Activated T-cell treated with anti-CD3 and anti-CD28 coated beads, Interleukin-2, amount 50 U/mL, for 72 hours (primary cell): ENCODE measurements at places on chromosomes 13 and 19. TPM values are rescaled to one million over a fixed set of nuclear protein-coding genes. Genes with fewer than 3 reads are reported as not detected.

RASAL3 gene
- 112 TPM for total RNA-seq

ACOD1 gene
- not detected for total RNA-seq

TFPT gene
- 38.8 TPM for total RNA-seq

PALM3 gene
- total RNA-seq: not detected

ETV2 gene
- 1.7 TPM for total RNA-seq

C3 gene
- total RNA-seq: 1.8 TPM

TNFSF11 gene
- total RNA-seq: 1.6 TPM

CEACAM6 gene
- not detected for total RNA-seq

CABP5 gene
- not detected for total RNA-seq

GRIK5 gene
- 3.8 TPM for total RNA-seq

SIGLEC8 gene
- total RNA-seq: not detected

DCLK1 gene
- not detected for total RNA-seq

SIGLECL1 gene
- total RNA-seq: not detected

ARMC6 gene
- total RNA-seq: 20.4 TPM

SPRED3 gene
- total RNA-seq: 4.2 TPM

SH2D3A gene
- 19.9 TPM for total RNA-seq

ATP4A gene
- not detected for total RNA-seq

ZNF121 gene
- total RNA-seq: 71.2 TPM

SPACA4 gene
- total RNA-seq: not detected

NXNL1 gene
- total RNA-seq: not detected

OR4F17 gene
- not detected for total RNA-seq

PDE4C gene
- total RNA-seq: 0.10 TPM

CDX2 gene
- total RNA-seq: not detected

GPR12 gene
- not detected for total RNA-seq

ZNF135 gene
- total RNA-seq: 1.7 TPM

MYO16 gene
- total RNA-seq: not detected

SHISA2 gene
- 0.07 TPM for total RNA-seq

C1QTNF9B gene
- total RNA-seq: not detected

ZNF665 gene
- 5.6 TPM for total RNA-seq

ATP8B3 gene
- total RNA-seq: 12.1 TPM

SYNE4 gene
- total RNA-seq: 3.3 TPM

CCDC70 gene
- total RNA-seq: 0.22 TPM

SIAH3 gene
- 0.38 TPM for total RNA-seq

VAV1 gene
- 114 TPM for total RNA-seq

RNF225 gene
- 0.58 TPM for total RNA-seq

NTF4 gene
- not detected for total RNA-seq

ZNF160 gene
- 30.4 TPM for total RNA-seq

FRY gene
- total RNA-seq: 7.6 TPM

CYP2B6 gene
- total RNA-seq: not detected

ZNF497 gene
- 2.4 TPM for total RNA-seq

CYP4F8 gene
- not detected for total RNA-seq

ZBTB32 gene
- 192 TPM for total RNA-seq

BRME1 gene
- total RNA-seq: 13.2 TPM

PLK5 gene
- total RNA-seq: not detected

APOC4 gene
- not detected for total RNA-seq

FCHO1 gene
- 93.9 TPM for total RNA-seq

SULT2A1 gene
- total RNA-seq: not detected

PEAK3 gene
- 0.09 TPM for total RNA-seq

ZNF221 gene
- total RNA-seq: 3.4 TPM

PPM1N gene
- total RNA-seq: 6.7 TPM

TMEM145 gene
- 0.67 TPM for total RNA-seq

CRB3 gene
- total RNA-seq: 3.9 TPM

ZNF730 gene
- total RNA-seq: 2.2 TPM

FUT6 gene
- 0.21 TPM for total RNA-seq

SHC2 gene
- total RNA-seq: 1.9 TPM

ZNF443 gene
- 4.8 TPM for total RNA-seq

KCTD15 gene
- 8.2 TPM for total RNA-seq
